GM12864 (cell line): ENCODE measurements at places on chromosomes 1 and 21.
A peak's percentile ranks its signal among the peaks of the same experiment; 100 is the strongest.

GRCh38 chr1:173866413-173867115 is 1.2 kb downstream of the GAS5 start:
- no peak for DNase-seq

DNA sequence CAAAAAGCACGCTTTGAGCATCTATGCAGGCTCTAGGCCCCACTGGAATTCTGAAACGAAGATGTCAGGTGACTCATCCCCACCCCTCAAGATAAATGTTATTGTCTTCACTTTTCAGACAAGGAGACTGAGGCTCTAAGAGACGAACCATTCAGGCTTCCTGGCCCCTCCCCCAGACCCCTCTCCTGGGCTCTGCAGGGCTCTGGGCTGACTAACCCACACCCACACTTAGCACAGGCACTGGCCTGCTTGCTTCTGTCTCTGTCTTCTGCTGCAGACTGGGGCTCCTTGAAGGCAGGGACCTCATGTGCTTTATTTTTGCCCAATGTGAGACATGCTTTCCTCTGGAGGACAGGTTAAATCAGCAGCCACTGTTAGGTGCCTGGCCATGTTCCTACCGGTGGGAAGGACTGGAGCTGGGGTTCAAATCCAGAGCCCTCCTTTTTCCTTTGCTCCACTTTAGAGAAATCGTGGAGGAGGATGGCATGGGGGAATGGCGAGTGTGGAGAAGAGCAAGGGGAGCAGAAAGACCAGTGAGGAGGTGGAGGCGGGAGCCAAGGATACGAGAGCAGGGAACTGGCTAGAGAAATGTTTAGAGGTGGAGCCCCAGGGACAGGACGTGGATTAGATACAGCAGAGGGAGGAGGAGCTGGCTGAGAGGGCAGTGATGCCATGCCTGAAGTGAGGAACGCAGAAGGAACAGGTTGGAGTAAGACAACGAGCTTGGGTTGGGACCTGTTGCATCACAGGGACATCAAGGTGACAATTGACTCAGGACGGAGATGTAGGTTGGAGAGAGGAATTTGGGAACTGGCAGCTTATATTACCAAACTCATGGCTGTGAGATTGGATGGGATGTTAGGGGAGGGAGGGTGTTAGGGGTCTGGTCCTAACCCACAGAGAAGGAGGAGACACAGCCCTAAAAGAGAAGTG is 1.7 kb downstream of the TMEM125 start:
- no peak for DNase-seq

DNA sequence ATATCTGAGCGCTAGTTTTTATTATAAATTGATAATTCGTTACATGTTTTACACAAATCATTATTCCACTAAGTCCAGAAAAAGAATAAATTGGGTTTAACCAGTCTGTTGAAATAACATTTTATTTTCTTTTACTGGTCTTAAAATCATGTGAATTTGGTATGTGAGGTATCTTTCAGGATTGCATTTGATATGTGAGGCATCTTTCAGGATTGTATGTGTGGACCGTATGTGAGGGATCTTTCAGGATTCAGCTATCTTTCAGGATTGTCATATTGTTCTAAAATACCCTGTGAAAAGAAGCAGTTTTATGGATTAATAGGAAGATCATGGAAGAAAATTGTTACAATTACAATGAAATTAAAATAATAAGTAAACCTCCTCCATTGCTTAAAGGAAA is 42.9 kb downstream of the USP25 start:
- DNase-seq = no peak

GRCh38 chr1:67610450-67610849 is 74.6 kb upstream of the GADD45A start:
- DNase-seq = no peak

DNA sequence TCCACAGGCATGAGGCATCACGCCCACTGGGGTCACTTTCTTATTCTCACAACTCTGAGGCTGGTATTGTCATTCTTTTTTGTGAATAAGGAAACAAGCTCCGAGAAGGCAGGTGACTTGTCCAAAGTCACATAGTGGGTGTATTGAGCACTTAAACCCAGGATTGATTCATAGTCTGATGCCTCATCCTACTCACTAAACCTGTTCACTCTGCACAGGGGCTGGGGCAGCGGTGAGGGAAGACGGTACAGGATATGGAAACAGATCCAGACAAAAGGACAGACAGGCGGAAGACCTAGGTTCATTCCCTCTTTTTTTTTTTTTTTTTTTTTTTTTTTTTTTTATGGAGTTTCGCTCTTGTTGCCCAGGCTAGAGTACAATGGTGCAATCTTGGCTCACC is 56.6 kb downstream of the NKAIN1 start:
- DNase-seq = no peak

- no peak for DNase-seq
Observed at GRCh38 chr1:15412843-15413242, 3.2 kb downstream of the EFHD2 start.

DNA sequence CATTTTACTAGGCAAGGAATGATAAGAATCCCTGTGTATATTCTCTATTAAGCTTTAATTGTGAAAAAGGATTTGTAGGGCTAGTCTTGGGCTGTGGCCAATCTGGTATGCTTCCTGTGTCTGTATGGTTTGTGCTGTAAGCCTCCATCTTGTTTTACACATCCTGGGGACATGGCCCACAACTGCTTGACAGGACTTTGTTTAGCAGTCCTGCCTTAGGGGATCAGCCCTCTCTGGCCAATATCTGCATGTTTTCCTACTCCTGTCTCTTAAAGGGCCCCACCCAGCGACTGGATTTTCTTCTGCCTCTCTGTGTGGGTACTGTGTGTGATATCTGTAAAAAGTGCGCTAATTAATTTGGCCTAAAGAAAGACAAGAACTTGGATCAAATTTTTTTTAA is 813.2 kb downstream of the PLA2G4A start:
- no peak for DNase-seq

DNA sequence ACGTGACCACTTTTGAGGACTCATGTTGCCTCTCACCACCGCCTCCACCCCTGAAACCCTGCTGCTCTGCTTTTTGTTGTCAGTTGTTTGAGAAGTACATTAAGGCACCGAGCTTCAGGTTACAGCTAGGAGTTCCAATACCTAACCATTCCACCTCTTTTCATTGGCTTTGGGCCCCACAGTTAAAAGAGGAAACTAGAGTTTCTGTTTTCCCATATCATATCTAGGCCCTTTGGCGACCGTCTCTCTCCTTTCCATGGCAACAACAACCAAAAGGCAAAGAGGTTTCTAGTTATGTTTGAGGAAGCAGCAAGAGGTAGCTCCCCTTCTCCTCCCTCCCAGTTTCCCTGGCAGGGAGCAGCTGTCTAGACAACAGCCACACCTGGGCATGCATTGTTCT is 5.9 kb downstream of the ANKRD35 start:
- DNase-seq = no peak

GRCh38 chr1:199272628-199273086 is 633.8 kb downstream of the PTPRC start:
- DNase-seq = no peak

- peak; percentile 58 for DNase-seq
Observed at GRCh38 chr1:31815752-31816500, at the start of gene SPOCD1. TSS of gene SPOCD1 (minus strand) at chr1:31816022. CDS start at chr1:31815333, 689 bp downstream.

DNA sequence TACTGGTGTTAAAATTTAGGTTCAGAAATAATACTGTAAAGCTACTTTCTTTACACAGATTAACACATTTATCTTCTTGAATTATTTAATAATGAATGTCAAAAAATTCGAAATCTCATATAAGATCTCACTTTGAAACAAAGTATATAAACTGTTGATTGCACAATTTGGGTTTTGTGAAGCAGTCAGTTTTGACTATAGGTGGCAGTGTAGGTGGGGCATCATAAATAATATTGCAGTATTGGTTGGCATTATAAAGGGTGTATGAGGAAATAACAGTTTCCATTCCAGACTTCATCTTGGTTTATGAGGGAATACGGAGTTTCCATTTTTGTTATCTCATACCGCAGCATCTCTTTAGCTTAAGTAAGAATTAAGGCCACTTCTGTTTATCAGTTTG is 49.9 kb downstream of the SUCO start:
- no peak for DNase-seq

DNA sequence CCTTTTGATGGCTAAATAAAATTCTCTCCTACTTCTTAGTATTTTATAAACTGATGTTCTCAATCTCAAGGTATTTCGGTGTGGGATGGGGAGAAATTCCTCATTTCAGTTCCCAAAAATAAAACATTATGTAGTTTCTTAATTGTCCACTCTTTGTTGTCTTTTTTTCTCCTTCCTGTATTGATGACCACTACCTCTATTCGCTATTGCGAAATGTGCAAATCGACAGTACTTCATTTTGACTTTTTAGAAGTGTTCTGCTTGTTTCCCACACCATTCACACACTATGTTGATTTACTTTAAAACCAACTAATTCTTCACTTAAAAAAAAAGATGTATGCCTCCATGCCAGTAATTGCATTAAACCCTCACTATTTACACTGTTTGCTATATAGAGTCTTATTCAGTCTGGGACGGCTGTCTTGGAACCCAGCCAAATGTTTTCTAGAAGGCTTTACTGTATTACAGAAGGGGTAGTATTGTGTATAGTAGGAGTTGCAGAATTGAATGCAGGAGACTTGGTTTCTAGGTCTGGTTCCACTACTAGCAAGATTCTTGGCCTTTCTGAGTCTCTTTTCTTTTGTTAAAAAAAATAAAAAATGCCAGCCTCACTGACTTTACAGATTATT is 5.6 kb downstream of the RNF2 start:
- DNase-seq = no peak

DNA sequence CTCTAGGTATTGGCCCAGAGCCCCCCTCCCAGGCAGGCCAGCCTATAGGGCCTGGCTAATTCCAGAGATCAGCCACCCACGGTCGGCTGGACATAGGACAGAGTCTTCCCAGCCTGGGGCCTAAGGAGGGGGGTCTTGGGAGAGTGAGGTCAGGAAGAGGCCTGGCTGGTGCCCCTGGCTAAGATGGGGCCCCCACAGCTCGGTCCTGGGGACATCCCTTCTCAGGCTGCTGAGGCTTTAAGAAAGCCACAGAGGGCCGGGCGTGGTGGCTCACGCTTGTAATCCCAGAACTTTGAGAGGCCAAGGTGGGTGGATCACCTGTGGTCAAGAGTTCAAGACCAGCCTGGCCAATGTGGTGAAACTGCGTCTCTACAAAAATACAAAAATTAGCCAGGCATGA is 2.5 kb downstream of the C1orf167 start:
- no peak for DNase-seq

- DNase-seq = no peak
Observed at GRCh38 chr1:239184561-239185244, 201.7 kb upstream of the CHRM3 start.

GRCh38 chr1:64033667-64034220 is 169.7 kb upstream of the UBE2U start:
- no peak for DNase-seq

DNA sequence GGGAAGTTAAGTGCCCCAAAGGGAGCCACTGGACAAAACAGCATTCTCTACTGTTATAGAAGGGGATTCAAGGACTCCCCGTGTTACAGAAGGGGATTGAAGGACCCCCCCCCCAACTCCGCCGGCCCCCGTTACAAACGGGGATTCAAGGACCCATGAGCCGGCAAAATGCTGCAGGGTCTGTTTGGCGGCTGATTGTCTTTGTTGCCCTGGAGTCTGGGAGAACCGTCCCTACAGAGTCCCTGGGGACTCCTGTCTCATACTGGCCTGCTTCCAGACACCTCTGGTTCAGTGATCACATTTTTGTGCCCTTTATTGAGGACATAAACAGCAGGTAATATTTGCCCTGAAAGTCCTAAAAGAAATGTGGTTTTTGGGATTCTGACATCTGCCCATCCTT is 96.4 kb downstream of the SYF2 start:
- no peak for DNase-seq

- DNase-seq = no peak
Observed at GRCh38 chr1:53783056-53783455, 44.1 kb upstream of the GLIS1 start.

DNA sequence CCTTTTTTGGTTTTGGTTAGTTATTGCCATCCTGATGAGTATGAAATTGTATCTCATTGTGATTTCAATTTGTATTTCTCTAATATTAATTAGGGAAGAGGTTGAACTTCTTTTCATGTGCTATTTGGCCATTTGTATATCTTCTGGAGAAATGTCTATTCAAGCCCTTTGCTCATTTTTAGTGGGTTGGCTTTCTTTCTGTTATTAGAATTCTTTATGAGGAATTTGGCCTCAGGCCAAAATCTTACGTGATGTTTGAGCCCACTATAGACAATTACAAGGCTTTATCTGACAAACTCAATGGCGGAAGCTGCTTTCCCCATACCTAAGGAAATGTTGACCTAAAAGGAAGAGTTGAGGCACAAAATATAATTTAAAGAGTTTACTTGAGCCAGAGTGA is 32.9 kb downstream of the IVNS1ABP start:
- no peak for DNase-seq

GRCh38 chr1:25199819-25200620 is 32.3 kb downstream of the SYF2 start:
- DNase-seq = no peak

DNA sequence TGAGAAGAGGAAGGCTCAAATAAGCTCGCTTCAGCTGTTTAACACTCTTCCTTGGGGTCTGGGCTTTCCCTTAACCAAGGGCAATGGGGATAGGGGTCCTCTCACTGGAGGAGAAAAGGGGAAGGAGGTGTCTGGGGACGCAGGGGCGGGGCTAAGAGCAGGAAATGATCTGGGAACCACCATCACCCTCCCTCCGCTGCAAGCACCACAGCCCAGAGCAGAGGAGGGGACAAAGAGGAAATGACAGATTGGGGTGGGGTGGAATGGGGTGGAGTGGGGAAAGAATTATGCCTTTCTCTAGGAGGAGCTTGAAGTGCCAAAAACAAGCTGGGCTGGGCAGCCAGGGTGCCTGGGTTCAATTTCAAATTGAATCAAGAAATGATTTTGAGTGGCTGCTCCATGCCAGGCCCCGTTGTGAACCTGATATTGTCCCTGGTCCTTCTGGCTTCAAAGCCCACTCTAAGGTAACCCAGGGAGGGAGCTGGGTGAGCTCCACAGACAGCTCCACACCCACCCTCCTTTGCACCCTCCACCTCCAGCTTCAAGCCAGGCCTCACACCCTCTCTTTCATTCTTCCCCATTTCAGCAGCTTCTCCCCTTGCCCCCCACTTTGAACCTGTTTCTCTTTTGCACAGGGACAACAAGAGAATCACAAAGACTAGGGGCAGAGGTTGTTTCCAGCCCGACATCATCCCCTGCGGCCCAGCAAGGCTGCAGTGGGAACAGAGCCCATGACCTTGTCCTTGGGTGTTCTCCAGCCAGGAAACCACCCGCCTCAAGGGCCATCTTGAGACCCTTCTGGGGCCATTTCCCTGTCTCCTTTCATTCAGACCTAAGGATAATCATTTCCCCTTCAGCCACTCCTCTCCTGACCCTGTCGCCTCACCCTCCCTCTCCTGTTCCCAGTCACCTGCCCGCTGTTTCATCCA is 1.1 kb downstream of the ARHGAP30 start:
- peak; percentile 73 for DNase-seq

- DNase-seq = no peak
Observed at GRCh38 chr1:30607723-30608122, 115.7 kb downstream of the MATN1 start.

DNA sequence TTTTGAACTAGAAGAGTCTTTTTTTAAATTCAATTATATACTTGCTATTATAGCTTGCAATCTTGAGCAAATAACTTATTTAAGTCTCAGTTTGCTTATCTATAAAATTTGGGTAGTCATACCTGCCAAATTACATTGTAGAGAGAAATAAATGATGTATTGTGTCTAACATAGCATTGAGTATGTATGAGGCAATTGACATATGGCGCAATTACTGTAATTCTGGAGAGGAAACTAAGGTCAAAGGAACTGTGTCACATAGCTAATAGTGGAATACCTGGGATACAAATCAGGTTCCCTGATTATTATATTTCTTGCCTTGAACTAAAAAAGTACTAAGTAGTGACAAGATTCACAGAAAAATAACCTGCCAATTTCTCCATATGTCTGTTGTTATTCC is 302.5 kb downstream of the PDE4B start:
- no peak for DNase-seq

- DNase-seq = no peak
Observed at GRCh38 chr1:61120246-61120840, 38.0 kb downstream of the NFIA start.
